Tibial artery (tissue), 4 donors: ENCODE measurements at places on chromosomes 6 and 20.

- no peaks in the 10 kb centered on the region for H3K36me3 ChIP-seq
- H3K4me1 ChIP-seq: peaks cover 24% of the 10 kb centered on the region
- no peak for DNase-seq
- H3K27me3 ChIP-seq: no peaks in the 10 kb centered on the region
These were observed 30.8 kb upstream of the IER3 start for GRCh38 chr6:30775104-30775503.

DNA sequence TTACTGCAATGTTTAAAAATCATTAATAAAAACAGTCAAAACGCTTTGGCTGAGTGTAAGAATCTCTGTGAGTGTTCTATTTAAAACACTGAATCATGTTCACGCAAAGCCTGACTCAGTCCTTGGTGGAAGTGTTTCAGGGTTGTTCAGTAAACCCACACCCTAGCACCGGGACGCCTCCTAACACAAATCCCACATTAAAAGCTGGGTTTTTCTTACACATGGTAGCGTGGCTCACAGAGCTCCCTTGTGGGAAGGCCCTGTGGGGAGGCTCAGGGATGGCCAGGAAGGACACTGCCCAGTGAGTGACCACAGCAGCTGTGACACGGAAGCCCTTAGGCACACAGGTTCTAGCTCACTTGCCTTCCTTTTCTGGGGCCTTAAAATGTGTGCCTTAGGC lies 80.2 kb downstream of the GMPR start:
- H3K27me3 ChIP-seq: no peaks in the 10 kb centered on the region
- peaks cover 75% of the 10 kb centered on the region for H3K4me1 ChIP-seq
- no peaks in the 10 kb centered on the region for H3K36me3 ChIP-seq
- H3K27ac ChIP-seq: peak overlapping the region; percentile 96
- DNase-seq: peak; percentile 72

- no peaks in the 10 kb centered on the region for H3K27me3 ChIP-seq
- H3K27ac ChIP-seq: no peak within 1 kb of the TSS
- no peaks in the 10 kb centered on the region for H3K36me3 ChIP-seq
- no peaks in the 10 kb centered on the region for H3K4me1 ChIP-seq
- DNase-seq: no peak
- H3K4me3 ChIP-seq: no peak within 1 kb of the TSS
These were observed at the start of gene CRISP2 for GRCh38 chr6:49713346-49713745. Gene CRISP2 (minus strand): TSS chr6:49713543. CDS start chr6:49709196, 4,347 bp downstream.

DNA sequence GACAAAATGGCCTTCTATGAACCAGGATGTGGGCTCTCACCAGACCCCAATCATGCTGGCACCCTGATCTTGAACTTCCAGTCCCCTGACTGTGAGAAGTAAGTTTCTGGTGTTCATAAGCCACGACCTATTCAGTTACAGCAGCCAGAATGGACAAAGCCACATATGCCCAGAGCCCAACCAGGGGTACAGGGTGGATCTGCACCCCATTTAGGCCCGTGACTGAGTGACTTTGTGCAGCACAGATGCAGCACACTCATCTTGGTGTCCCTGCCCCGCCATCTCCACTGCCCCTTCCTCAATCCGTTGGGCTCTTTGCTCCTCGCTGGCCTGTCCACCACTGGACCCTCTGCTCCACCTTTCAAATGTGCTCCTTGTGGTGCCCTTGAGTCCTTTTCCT lies 205.6 kb downstream of the QKI start:
- H3K36me3 ChIP-seq: no peaks in the 10 kb centered on the region
- H3K27me3 ChIP-seq: no peaks in the 10 kb centered on the region
- DNase-seq: peak; percentile 20
- H3K4me3 ChIP-seq: no peak overlapping the region

DNA sequence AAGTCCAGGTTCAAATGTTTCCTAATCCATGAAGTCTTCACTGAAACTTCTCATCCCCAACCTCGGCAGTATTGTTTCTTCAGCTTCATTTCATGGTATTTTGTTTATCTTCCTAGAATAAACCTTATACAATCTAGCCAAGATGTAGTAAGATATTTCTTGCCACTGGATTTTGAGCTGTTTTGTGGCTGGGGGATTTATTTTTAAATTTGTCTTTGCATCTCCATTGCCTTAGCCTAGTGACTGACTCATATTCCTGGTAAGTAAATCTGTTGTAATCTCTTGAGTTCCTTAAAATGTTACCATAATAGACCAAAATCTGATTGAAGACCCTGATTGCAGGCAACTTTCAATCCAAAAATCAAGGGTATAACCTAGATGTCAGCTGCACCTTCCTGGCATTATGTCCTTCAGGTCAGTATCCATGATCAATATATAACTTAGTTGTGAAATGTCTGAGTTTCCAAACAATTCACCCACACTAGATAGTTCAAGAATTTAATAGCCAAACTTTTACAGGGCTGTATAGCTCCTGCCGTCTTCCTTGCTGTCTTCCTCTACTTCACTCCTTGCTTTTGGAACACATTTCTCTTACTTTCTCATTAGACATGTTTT lies 4.7 kb upstream of the TRMT11 start:
- no peak overlapping the region for H3K27ac ChIP-seq
- H3K4me3 ChIP-seq: no peak overlapping the region
- peaks cover 6% of the 10 kb centered on the region for H3K4me1 ChIP-seq
- no peaks in the 10 kb centered on the region for H3K27me3 ChIP-seq
- no peaks in the 10 kb centered on the region for H3K36me3 ChIP-seq

DNA sequence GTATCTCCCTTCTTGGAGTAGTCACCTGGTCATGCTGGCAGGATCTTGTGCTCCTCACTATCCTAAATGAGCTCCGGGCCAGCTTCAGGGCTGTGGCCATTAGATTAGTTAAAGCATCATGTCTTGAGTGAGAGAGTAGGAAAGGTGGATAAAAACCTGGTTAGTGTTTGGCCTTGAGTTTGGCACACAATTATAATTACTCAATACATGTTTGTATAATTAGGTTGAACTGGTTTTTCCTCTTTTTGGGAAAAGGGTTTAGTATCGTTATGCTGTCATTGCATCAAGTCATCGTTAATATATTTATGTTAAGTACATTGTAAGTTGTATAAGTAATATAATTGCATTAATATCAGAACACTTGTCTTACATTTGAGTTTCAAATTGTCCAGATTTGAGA lies 126.3 kb downstream of the CDKAL1 start:
- H3K4me1 ChIP-seq: peaks cover 8% of the 10 kb centered on the region
- H3K4me3 ChIP-seq: no peak overlapping the region
- DNase-seq: no peak
- no peaks in the 10 kb centered on the region for H3K27me3 ChIP-seq
- no peaks in the 10 kb centered on the region for H3K36me3 ChIP-seq

DNA sequence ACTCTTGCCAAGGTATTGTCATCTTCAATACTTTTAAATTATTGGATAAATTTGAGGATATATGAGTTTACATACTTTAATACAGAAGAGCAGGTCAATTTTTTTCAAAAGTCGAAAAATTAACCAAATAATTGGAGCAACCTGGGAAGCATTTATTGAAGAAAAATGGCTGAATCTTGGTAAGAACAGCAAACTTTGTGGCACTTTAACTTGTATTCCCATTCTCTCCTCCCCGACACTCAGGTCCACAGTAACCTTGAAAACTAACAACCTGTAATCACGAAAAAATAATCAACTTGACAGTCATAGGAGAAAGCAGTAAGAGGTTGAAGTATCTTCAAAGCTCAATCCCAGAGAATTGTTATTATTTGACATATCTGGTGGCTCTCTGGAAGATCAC lies 55.6 kb downstream of the THEMIS start:
- H3K27me3 ChIP-seq: no peaks in the 10 kb centered on the region
- no peak overlapping the region for H3K27ac ChIP-seq
- DNase-seq: no peak
- H3K4me3 ChIP-seq: no peak overlapping the region

- no peaks in the 10 kb centered on the region for H3K27me3 ChIP-seq
- peak; percentile 68 for DNase-seq
- H3K4me1 ChIP-seq: no peaks in the 10 kb centered on the region
- no peak overlapping the region for H3K27ac ChIP-seq
- no peak overlapping the region for H3K4me3 ChIP-seq
- H3K36me3 ChIP-seq: no peaks in the 10 kb centered on the region
These were observed 84.4 kb downstream of the SYNE1 start for GRCh38 chr6:152552616-152553209.

GRCh38 chr6:144285548-144285797 lies 338 bp downstream of the UTRN start:
- H3K27me3 ChIP-seq: no peaks in the 10 kb centered on the region
- no peak for DNase-seq
- peak overlapping the region; percentile 95 for H3K27ac ChIP-seq
- no peaks in the 10 kb centered on the region for H3K36me3 ChIP-seq

GRCh38 chr20:13772529-13772928 lies 12.2 kb downstream of the ESF1 start:
- DNase-seq: no peak
- H3K4me3 ChIP-seq: no peak overlapping the region
- H3K36me3 ChIP-seq: peaks cover 71% of the 10 kb centered on the region

DNA sequence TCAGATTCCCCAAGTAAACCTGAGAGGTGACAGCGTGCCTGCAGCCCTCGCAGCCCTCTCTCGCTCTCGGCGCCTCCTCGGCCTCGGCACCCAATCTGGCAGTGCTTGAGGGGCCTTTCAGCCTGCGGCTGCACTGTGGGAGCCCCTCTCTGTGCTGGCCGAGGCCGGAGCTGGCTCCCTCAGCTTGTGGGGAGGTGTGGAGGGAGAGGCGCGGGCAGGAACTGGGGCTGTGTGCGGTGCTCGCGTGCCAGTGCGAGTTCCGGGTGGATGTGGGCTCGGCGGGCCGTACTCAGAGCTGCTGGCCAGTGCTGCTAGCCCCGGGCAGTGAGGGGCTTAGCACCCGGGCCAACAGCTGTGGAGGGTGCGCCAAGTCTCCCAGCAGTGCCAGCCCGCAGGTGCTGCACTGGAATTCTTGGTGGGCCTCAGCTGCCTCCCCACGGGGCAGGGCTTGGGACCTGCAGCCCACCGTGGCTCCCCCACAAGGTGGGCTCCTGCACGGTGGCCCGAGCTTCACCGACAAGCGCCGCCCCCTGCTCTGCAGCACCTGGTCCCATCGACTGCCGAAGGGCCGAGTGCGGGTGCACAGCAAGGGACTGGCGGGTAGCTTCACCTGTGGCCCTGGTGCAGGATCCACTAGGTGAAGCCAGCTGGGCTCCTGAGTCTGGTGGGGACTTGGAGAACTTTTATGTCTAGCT lies 809.7 kb upstream of the ADGRB3 start:
- H3K4me1 ChIP-seq: no peaks in the 10 kb centered on the region
- no peak for DNase-seq
- no peaks in the 10 kb centered on the region for H3K27me3 ChIP-seq
- H3K4me3 ChIP-seq: no peak overlapping the region
- no peaks in the 10 kb centered on the region for H3K36me3 ChIP-seq

GRCh38 chr20:7716286-7716972 lies 223.8 kb downstream of the HAO1 start:
- H3K27me3 ChIP-seq: no peaks in the 10 kb centered on the region
- H3K27ac ChIP-seq: no peak overlapping the region
- H3K36me3 ChIP-seq: no peaks in the 10 kb centered on the region
- no peak overlapping the region for H3K4me3 ChIP-seq
- H3K4me1 ChIP-seq: no peaks in the 10 kb centered on the region
- DNase-seq: no peak

GRCh38 chr6:139568956-139569538 lies 194.6 kb upstream of the CITED2 start:
- no peaks in the 10 kb centered on the region for H3K4me1 ChIP-seq
- H3K27ac ChIP-seq: no peak overlapping the region
- no peaks in the 10 kb centered on the region for H3K36me3 ChIP-seq

- H3K27me3 ChIP-seq: no peaks in the 10 kb centered on the region
- no peaks in the 10 kb centered on the region for H3K36me3 ChIP-seq
- peak; percentile 22 for DNase-seq
- H3K4me1 ChIP-seq: peaks cover 25% of the 10 kb centered on the region
- peak overlapping the region; percentile 80 for H3K4me3 ChIP-seq
- H3K27ac ChIP-seq: peak overlapping the region; percentile 53
These were observed 697 bp upstream of the CEP43 start for GRCh38 chr6:166998256-166999144.

DNA sequence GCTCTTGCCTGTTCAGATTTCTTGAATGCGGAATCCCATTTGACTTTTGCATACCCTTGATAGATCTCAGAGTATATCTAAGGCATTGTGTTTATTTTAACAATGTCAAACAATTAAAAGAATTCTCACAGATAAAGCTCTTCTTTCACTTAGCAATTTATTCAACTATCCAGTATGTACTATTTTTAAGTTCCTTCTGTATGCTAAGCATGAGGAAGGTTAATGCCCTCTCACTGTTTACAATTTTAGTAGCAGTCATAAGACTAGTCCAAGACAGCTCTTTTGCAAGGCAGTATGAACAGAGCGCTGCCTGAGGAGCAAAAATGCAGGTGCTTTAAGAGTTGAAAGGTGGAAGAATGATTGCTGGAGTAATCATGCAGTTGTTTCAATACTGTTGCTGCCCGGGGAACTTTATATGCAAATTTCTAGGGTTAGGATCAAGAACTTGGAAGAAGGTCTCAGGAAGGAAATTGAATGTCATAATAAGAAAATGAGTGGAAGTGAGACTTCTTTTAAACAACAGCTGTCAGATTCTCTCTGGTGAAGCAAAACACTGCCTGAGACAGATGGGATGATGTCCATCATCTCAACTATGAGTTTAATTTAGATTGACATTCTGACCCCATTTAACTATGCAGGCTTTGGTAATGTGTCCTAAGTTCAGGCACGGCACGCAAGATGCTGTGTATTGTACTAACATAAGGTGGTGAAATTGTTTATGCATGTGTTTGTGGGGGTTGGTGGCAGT lies 1303.5 kb upstream of the CITED2 start:
- H3K27ac ChIP-seq: no peak overlapping the region
- no peak overlapping the region for H3K4me3 ChIP-seq
- no peaks in the 10 kb centered on the region for H3K36me3 ChIP-seq

DNA sequence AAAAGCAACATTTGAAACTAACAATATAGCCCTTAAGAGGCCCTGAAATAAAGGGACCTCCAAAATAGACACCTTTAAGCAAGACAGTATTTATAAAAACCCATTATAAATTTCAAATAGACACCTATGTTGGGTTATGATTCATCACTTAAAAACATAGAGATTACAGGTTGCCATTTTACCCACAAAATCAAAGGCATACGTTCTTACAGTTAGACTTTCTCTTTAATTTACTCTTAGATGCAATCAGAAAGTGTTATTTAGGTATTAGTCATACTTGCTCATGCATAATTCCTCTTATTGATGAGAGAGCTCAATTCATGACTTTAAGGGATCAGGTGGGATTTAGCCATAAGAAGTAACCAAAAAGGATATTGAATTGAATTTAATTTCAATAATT lies 51.5 kb upstream of the TMEM200A start:
- H3K36me3 ChIP-seq: no peaks in the 10 kb centered on the region
- no peaks in the 10 kb centered on the region for H3K27me3 ChIP-seq
- DNase-seq: no peak
- H3K27ac ChIP-seq: no peak overlapping the region

DNA sequence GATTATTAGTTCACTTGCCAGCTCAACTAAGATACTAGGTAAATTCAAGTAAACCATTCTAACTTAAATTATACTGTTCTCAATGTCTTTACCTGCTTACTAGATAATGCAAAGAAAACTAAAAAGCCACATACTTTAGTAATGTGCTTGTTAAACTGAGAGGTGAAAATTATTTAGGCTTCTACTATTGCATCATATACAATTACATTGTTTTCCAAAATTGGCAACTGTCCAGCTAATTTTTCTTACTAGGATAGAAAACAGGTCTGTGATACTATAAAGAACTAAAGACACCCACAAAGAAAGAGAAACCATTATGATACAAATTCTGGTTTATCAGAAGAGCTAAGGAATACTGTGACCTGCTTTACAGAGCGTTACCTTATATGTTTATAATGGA lies 45.6 kb upstream of the ALDH8A1 start:
- no peak overlapping the region for H3K27ac ChIP-seq
- peaks cover 43% of the 10 kb centered on the region for H3K36me3 ChIP-seq
- no peak overlapping the region for H3K4me3 ChIP-seq
- no peaks in the 10 kb centered on the region for H3K27me3 ChIP-seq
